ENCODE measurements at places on chromosomes 7 and 10. TPM values are rescaled to one million over a fixed set of nuclear protein-coding genes. Genes with fewer than 3 reads are reported as not detected.

Gene RADIL
- total RNA-seq = 2.7 TPM

Gene TBX20
- 2.4 TPM for total RNA-seq

Gene STOX1
- total RNA-seq = 0.45 TPM

Gene PIP
- 0.36 TPM for total RNA-seq

Gene TAS2R16
- not detected for total RNA-seq

Gene LIPM
- total RNA-seq = not detected

Gene BLNK
- 0.07 TPM for total RNA-seq

Gene NUPR2
- total RNA-seq = not detected

Gene HILPDA
- 24.4 TPM for total RNA-seq

Gene IL6
- 1.4 TPM for total RNA-seq

Gene HOXA9
- 0.41 TPM for total RNA-seq

Gene PTPRE
- 5.9 TPM for total RNA-seq

Data from A549 treated with Mapracorat at 1 μM for 4 hours (cell line).